ENCODE measurements at places on chromosomes 5 and 9.

DNA sequence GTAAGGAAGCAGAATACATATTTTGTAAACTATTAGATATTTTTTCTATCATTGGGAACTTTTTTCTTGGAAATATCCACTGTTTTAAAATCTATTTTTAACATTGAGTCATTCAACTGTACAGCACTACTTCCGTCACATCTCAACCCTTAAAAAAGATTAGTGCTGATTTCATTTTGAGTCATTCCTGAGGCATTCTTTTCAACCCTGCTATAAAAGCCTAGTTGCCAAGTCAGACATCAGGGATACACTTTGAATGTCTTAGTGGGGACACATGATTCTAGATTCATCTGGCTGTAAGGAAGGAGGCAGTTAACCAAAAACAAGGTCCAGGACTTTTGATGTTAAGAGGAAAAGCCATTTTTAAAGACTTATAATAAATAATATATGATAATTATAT, 160.9 kb downstream of the GIN1 start:
- H3K36me3 ChIP-seq, result peaks cover 16% of the 10 kb centered on the region
- H3K27ac ChIP-seq, result no peak overlapping the region
- DNase-seq, result no peak
- no peak overlapping the region for H3K4me3 ChIP-seq

DNA sequence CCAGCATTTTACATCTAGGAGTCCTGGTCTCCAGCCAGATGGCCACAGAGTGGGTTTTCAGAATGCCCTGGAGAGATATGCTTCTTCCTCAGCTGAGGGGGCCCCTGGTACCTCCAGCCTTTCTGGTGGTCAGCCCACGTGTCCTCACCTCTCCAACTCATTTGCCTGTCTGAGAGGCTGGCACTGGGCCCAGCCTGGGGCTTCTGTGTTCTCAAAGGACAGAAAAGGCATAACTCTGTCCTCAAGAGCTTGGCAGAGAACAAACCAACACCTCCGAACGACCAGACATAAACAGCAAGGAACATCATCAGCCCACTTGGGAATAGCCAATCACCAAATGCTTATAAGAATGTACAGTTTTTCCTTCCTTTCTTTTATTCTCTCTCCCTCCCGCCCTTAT, 17.1 kb downstream of the ENG start:
- peaks cover 5% of the 10 kb centered on the region for H3K36me3 ChIP-seq
- H3K27ac ChIP-seq, result no peak overlapping the region
- H3K4me3 ChIP-seq, result no peak overlapping the region
- no peaks in the 10 kb centered on the region for H3K27me3 ChIP-seq
- DNase-seq, result no peak

- no peaks in the 10 kb centered on the region for H3K27me3 ChIP-seq
- no peak for DNase-seq
These were observed 243.7 kb downstream of the PIK3R1 start for GRCh38 chr5:68459093-68459809.

GRCh38 chr5:164153469-164154172, 648.2 kb downstream of the MAT2B start:
- H3K4me3 ChIP-seq, result no peak overlapping the region
- no peak overlapping the region for H3K27ac ChIP-seq
- no peaks in the 10 kb centered on the region for H3K4me1 ChIP-seq
- H3K27me3 ChIP-seq, result no peaks in the 10 kb centered on the region
- no peaks in the 10 kb centered on the region for H3K36me3 ChIP-seq

GRCh38 chr9:88373045-88373444, 15.2 kb upstream of the SPIN1 start:
- no peak overlapping the region for H3K4me3 ChIP-seq
- peaks cover 1% of the 10 kb centered on the region for H3K36me3 ChIP-seq
- H3K27ac ChIP-seq, result no peak overlapping the region
- peaks cover 2% of the 10 kb centered on the region for H3K27me3 ChIP-seq
- DNase-seq, result no peak

GRCh38 chr5:35045280-35045679, 2.5 kb downstream of the AGXT2 start:
- H3K27ac ChIP-seq, result no peak overlapping the region
- H3K4me1 ChIP-seq, result no peaks in the 10 kb centered on the region
- no peak for DNase-seq
- H3K27me3 ChIP-seq, result peaks cover 23% of the 10 kb centered on the region
- H3K36me3 ChIP-seq, result no peaks in the 10 kb centered on the region

DNA sequence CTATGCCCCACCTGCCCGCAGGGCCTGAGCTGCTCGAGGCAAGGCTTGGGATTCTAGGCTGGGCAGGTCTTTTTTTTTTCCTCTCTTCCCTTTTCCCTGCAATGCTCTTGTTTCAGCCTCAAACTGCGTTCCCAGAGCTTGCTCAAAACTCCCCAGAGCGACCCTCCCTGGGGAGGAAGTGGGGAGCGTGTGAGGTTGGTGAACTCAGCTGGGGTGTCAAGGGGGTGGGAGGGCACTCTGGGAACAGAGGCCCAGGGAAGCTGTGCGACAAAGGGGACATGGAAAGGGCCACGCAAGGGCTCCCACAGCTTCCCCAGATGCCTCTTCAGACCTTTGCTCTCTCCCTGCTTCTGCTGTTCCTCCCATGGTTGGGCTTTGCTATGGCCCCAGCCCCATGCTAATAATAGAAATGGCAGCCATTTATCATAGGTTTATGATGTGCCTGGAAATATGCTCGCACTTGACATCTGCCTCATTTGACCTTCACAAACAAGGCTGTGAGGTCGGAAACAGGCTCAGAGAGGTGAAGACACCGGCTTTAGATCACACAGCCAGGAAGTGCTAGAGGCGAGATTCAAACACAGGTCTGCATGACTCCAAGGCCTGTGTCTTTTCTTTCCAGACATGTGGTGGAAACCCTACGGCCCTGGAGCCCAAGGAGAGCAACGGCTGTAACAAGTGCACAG, 40.9 kb upstream of the IL17B start:
- DNase-seq, result no peak
- no peaks in the 10 kb centered on the region for H3K27me3 ChIP-seq
- H3K36me3 ChIP-seq, result no peaks in the 10 kb centered on the region

DNA sequence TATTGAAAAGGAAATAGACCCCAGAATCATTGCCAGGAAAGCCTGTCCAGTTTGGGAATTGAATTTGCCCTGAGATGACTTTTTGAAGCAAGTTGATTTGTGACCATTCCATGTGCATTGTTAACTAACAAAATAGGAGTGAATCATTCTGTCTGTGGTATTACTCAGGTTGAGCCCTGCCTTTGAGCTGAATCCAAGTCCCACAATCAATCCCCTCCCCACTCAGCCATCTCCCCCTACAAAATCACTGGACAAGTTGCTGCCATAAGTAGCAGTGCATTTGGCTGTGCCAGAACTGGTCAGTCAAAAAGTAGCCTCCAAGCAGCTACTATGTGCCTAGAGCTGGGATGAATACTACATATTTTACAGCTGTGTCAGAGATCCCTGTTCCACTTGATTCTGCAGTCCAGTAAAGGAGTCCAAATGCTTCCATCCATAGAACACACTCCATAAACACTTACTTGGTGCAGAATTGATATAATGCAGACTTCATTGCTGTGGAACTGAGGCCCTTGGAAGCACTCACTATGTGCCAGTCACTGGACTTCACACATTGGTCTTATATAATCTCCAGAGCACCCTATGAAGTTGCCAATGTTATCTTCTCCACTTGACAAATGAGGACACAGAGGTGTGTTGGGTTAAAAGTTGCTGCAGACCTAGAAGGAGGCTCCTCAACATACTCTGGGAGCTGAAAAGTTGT, 96.1 kb downstream of the ZNF462 start:
- H3K36me3 ChIP-seq, result no peaks in the 10 kb centered on the region
- peaks cover 3% of the 10 kb centered on the region for H3K4me1 ChIP-seq
- no peak overlapping the region for H3K27ac ChIP-seq
- no peak overlapping the region for H3K4me3 ChIP-seq
- no peak for DNase-seq

DNA sequence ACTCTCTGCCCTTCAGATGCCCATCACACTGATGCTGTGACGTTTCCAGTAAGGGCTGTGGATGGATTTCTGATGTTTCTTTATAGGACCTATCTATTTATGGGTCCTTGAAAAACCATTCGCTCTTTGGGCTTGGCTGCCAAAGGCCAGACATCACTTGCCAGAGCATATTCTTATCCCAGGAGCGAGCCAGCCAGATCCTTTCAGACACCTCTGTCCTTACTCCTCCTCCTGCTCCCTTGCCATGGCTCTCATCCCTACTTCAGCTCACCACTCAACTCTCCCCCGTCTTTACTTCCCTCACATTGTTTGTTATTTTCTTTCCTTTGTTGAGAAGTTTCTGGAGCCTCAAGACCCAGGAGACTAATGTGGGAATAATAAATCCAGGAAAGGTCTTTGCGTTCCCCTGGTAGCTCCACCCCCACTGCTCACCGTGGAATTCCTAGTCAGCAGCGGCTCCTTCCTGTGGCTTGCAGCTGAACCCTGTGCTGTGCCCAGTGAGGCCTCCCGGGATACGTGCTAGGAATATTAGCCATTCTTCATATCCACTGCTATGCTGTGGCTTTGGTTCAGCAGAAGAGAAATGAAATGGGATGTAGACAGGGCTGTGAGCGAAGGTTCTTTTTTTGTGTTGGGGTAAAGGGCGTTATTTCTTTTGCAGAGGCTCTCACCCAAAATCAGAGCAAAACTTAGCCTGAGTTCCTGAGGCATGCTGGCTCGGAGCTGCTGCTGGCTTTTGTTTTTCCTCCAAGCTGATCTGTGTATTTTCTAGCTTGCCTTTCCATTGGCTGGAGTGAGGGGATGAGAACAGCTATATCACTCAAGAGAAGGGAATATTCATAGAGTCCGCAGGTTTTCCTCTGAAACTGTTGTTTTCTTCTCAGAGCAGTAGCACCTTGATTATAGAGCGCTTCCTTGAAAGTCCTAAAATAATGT, 171.1 kb downstream of the SAXO1 start:
- no peak overlapping the region for H3K27ac ChIP-seq
- no peak overlapping the region for H3K4me3 ChIP-seq
- H3K36me3 ChIP-seq, result no peaks in the 10 kb centered on the region
- H3K4me1 ChIP-seq, result no peaks in the 10 kb centered on the region

DNA sequence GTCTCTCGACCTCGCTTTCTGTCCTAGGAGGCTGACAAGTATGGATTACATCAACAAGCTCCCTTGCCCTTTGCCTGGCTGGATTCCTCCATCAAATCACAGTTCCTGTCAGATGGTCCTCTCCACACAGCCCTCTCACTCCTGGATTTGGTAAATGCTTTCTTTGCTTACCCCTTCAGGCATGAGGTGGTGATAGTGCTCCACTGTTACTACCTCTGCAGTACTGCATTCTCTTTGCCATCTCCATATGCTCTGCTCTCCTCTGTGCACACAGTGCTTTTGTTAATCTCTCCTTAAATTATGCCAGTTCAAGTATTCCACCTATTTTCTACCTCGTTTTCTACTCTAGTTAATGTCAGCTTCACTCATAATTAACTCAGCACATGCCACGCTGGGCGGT, 279.2 kb downstream of the DMAC1 start:
- no peaks in the 10 kb centered on the region for H3K36me3 ChIP-seq
- H3K4me1 ChIP-seq, result no peaks in the 10 kb centered on the region
- H3K27ac ChIP-seq, result no peak overlapping the region

DNA sequence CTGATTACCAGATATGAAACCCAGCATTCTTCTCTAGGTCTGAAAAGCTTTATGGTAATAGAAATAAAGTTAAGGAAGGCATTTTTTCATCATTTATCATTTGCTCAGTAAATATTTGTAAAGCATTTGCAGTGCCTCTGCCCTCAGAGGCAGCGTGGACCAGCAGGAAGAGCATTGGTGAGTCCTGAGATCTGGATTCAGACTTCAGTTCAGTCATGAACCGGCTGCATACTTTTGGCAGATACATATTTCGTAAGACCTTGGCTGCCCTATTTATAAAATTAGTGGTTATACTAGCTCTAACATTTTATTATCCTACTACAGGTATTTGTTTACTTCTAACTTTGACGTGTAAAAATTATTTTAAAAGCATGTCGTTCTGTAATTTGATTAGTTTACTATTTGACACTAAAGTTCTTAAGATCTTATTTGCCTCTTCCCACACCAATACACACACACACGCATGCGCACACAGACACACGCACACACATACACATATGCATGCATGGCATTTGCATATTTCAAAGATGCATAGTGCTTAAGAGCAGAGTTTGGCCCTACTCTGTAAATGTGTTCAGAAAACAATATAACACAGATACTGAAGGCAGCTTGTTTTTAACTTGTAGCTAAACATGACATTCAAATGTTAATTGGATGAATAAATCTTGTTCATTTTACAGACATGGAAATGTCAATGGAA, 101.9 kb downstream of the RPS23 start:
- H3K36me3 ChIP-seq, result peaks cover 7% of the 10 kb centered on the region
- H3K4me1 ChIP-seq, result peaks cover 13% of the 10 kb centered on the region
- H3K27ac ChIP-seq, result no peak overlapping the region
- H3K27me3 ChIP-seq, result no peaks in the 10 kb centered on the region
- H3K4me3 ChIP-seq, result no peak overlapping the region

DNA sequence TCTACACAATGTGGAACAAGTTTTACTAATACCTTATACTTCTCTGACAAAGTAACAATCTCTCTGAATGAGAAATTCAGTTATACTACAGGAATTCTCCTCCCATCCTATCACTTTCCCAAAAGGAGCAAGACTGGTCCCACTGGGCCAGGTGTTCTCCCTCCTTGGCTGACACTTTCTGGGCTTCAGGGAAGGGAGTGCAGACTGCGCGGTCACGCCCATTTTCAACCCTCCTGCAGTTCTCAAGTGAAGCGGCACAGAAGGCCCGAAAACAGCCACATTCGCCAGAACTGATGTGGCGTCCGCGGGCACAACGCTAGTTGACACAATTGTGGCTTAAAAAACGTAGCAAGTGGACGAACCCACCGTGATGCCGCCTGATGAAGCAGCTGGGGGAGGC, 603 bp downstream of the SAXO1 start:
- H3K27ac ChIP-seq, result no peak overlapping the region
- no peak for DNase-seq
- H3K27me3 ChIP-seq, result peaks cover 2% of the 10 kb centered on the region
- H3K36me3 ChIP-seq, result peaks cover 3% of the 10 kb centered on the region
- no peak overlapping the region for H3K4me3 ChIP-seq

DNA sequence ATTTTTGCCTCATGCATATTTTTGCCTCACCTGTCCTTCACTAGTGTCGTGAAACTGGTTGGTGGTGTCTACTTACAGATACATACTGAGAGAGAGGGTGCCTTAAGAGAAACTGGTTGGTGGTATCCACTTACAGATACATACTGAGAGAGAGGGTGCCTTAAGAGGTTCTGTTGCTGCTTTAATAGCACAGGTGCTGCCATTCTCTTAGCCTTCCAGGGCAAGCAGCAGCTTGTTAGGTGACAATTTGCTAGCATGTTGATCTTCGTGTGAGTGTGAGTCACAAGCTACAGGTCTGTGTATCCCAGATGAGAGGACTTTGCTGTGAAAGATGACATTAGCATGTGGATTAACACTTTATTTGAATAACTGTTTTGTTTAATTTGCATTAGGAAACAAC, 1.4 kb downstream of the PTTG1 start:
- H3K36me3 ChIP-seq, result peaks cover 40% of the 10 kb centered on the region
- peaks cover 62% of the 10 kb centered on the region for H3K4me1 ChIP-seq
- DNase-seq, result no peak
- H3K27ac ChIP-seq, result no peak overlapping the region
- H3K4me3 ChIP-seq, result peak overlapping the region; percentile 95
- no peaks in the 10 kb centered on the region for H3K27me3 ChIP-seq
